ENCODE measurements at places on chromosomes 16 and 17.

GRCh38 chr16:23420011-23420410, 33.0 kb downstream of the COG7 start:
- no peak for DNase-seq

DNA sequence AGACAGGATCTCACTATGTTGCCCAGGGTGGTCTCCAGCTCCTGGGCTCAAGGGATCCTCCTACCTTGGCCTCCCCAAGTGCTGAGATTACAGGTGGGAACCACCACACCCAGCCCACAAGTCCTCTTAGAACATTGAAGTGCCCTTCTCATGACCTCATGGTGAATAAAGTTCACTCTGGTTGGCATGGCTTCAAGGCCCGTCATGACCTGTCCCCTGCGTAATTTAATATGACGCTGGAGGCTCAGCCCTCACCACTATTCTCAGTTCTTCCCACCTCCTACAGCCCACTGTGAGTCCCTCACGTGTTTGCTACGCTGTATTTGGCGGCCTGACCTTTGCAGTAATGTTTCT, 1.9 kb downstream of the ENDOV start:
- no peak for DNase-seq

DNA sequence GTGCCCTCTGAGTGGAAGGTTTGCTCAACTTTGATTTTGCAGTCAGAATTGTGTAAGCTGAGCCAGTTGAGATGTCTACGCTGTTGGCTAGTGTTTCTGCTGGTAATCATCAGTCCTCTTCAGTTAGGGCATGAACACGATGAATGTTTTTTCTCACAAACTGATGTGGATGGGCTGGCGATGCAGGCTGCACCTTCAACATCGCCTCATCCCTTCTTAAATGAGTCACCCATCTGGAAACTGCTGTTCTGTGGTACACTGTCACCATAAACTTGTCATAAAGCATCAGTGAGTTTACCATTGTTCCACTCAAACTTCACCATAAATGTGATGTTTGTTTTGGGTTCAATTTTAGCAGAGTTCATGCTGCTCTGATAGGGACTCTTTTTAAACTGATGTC, 8.4 kb downstream of the C16orf95 start:
- DNase-seq: no peak

GRCh38 chr16:70758786-70759185, 42.2 kb downstream of the VAC14 start:
- no peak for DNase-seq

GRCh38 chr17:49197346-49197998, 12.9 kb downstream of the GNGT2 start:
- DNase-seq: peak; percentile 44

GRCh38 chr17:10792151-10792550, 11.7 kb downstream of the TMEM238L start:
- DNase-seq: peak; percentile 48

- peak; percentile 31 for DNase-seq
Observed at GRCh38 chr16:68093816-68094613, 8.8 kb downstream of the NFATC3 start.

DNA sequence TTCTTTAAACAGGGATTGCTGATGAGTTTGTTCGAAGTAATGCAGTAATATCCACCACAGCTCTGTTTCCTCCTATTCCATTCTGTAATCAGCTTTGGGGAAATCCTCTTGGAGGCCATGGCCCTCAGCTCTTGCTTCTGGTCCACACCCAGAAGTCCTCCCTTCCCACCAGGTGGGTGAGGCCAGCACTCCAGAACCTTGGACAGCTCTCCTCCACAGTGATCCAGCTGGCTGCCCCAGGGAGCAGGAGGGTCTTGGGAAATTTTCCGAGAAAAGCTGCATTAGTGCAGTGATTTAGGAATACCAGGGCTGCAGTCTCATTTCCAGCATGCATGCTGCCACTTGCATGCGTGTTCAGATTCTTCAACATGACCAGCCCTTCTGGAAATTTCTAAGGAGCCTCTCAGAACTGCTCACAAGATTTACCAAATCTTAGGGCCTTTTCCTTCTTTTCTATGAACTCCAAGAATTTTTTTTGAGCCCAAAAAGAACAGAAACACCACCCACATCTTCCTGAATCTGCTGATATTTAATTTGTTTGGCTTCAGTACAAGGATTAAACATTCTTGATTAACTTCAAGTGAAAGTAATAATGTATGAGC, 4.2 kb downstream of the SMPD3 start:
- peak; percentile 57 for DNase-seq

- no peak for DNase-seq
Observed at GRCh38 chr17:18006495-18007239, 32.3 kb downstream of the ATPAF2 start.

GRCh38 chr17:82234211-82235055, 5.6 kb downstream of the SLC16A3 start:
- no peak for DNase-seq

DNA sequence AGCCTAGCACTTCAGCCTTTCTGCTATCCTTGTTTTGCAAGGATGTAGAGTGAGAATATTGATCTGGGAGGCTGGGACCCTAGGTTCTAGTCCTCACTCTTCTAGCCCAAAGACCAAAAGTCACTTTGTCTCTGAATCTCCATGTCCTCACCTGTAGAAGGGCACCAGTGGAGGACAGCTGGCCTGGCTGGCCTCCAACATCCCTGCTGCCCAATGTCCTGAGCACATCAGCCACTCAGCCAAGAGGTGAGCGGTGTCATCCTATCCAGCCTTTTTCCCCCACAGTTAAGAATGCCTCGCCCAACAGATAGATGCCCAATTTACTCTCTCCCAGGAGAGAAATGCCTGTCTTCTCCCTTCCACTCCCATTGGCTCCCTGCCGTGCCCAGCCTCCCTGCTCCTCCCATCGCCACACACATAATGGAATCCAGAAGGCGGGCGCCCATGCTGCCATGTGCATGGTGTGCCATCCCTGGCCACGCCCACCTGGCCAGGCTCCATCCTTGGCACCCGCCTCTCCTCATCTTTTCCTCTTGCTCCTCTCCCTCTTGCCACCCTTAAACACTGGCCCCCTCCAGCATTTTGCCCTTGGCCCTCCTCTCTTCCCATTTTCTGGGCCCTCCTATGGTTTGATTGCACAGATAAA, 157.3 kb upstream of the SDK2 start:
- no peak for DNase-seq

GRCh38 chr16:56512025-56512424, 7.8 kb downstream of the BBS2 start:
- no peak for DNase-seq

GRCh38 chr16:87330646-87331045, 13.5 kb upstream of the C16orf95 start:
- DNase-seq: no peak

GRCh38 chr17:37664214-37664613, 21.0 kb upstream of the DDX52 start:
- no peak for DNase-seq

- DNase-seq: no peak
Observed at GRCh38 chr17:75832652-75833400, 11.4 kb downstream of the UNC13D start.

DNA sequence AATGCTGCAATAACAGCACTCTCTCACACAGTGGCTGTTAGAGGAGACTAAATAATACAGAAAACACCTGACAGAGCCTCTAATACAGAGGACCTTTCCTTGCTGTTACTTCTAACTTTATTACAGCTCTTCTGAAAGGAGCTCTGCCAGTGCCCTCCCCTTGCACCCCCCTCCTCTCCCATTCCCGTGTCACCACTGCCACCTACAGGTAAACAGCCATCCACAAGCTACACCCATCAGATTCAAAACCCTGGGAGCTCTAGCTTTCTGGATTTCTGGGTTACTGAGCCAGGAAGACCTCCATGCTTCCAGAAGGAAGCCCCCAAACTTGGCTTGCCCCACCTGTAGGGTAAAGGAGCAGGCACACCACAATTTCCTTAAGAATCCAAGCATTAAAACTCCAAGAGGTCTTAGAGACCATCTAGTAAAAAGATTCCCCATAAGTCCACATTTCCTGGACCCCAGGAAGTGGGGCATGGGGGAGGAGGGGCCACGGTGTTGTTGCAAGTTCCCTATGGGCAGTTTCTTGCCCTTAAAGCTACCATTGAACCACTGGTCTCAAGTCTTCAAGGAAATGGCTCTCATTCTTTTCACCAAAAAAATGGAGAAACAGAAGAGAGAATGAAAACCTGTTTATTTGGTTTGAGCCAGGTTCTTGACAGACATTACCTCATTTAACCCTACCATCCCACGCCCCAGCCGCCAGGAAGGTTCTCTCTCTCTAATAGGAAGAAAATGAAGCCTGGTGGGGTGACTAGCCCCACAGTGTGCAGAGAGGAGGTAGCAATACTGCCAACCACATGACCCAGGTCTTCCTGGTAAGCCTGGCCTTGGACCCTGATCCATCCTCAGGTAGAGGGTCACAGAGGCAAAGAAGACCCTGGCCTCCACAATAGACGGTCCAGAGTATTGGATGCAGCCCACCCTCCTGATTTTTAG, 52.8 kb downstream of the TOM1L2 start:
- peak; percentile 81 for DNase-seq

GRCh38 chr17:49976163-49976827, 7.3 kb downstream of the DLX4 start:
- no peak for DNase-seq

GRCh38 chr16:66245868-66246267, 120.6 kb upstream of the CDH5 start:
- no peak for DNase-seq

DNA sequence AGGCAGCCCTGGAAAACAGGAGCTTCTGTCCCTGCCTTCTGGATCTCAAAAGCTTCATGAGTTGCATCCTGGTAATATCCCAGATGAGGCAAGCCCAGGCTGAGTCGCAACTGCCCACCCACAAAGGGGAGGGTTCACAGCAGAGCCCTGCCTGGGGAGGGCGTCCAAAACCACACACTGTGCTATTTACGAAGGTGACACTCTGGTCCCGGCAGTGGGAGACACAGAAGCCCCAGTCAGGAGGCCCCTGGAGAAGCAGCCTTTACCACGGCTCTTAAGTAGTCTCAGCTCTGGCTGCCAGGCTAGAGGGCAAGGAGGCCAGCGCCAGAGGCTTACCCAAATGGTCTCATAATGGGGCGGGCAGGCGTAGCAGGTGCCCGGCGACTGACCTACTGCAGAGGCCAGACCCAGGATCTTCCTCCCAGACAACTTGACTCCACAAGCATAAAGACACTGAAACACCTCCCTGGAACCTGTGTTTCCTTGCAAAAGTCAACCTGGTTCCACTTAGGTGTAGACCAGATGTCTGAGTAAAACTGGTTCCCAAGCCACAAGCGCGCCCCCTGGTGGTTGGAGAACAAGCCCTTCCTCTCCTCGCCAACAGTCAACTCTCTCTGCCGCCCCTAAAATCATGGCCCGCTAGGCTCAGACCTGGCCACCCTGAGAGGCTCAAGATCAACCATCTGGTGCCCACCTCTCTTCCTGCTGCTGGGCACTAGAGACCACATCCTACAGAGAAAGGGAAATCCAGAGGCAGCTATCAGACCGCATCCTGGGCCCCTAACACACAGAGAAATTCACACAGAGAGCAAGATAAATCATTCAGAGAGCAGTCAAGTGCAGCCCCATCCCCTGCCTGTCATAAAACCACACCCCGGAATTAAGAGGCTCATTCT, 5.2 kb downstream of the AXIN2 start:
- peak; percentile 46 for DNase-seq

DNA sequence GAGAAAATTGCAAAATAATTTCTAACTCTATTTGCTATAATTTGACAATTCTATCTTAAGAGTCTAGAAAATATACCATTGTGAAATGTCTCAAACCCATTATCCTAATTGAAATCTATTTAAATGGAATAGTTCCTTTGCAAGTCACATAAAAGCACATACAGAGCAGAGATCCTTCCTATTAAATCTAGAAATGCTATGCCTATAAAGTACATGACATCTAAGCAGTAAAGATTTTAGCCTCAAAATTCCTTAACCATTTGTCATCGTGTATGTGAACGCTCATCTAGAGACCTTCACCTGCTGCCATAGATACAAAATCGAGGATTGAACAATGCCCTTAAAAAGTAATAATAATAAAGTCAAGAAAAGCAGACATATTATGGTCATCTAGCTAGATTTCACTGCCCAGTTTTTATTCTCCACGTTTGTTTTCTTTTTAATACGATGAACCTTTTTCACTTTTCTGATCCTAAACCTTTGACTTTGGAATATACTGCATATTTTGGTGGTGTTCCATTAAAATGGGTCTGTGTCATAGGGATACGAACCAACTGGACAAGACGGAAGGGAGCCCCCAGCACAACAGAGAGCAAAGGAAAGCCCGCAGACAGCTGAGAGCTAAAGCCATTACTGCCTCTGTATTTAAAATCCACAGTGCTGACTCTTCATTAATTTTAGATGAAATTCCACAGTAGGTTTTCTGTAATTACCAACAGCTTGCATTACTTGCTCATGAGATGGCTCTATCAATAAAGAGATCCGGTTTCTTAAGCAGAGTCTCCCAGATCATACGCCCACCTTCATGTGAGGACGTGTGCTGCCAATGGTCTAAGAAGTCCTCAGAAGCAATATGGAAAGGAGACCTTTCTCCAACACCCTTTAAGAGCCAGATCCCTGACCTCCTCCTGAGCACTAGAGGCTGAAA, 17.6 kb downstream of the TEX2 start:
- no peak for DNase-seq

DNA sequence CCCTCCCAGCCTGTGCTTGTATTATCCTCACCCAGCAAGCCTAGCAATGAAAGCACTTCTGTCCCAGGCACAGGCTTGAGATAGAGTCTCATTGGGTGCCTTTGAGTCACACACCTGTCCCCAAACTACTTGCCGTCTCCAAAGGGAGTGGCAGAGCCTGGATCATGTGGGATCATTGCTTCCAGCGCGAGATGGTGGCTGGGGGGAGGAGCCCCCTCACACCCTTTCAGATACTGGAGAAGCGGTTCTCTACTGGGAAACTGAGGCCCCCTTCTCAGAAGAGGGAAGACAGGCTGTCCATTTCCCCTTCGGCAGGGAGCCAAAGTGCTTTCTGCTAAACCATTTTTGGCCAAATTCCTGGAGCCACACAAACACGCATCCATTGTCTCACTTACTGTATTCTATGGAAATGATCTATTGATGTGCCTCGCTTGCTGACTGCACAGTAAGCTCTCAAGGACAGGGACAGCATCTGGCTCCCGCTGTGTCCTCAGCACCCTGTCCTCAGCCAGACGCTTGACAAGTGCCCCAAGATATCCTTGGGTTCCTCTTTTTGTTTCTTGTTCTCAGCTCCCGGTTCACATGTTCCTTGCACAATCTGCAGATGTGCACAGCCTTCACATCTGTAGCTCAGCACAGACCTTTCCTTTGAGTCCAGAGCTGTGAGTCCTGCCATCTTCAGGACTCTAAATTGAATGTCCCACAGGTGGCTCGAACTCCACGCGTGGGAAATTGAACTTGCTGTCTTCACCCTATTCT, 26.0 kb upstream of the DLX3 start:
- DNase-seq: no peak

- DNase-seq: no peak
Observed at GRCh38 chr16:2818272-2818876, 1.3 kb downstream of the PRSS21 start.

GRCh38 chr17:79946352-79947231, 89.1 kb downstream of the TBC1D16 start:
- DNase-seq: no peak

All from epithelial cell of esophagus (primary cell).